Endothelial cell (in vitro differentiated cells): ENCODE measurements at places on chromosomes 1 and 21. TPM values are rescaled to one million over a fixed set of nuclear protein-coding genes. Genes with fewer than 3 reads are reported as not detected.

Gene RGS13
- total RNA-seq: not detected

- no peak for DNase-seq
Measured at GRCh38 chr1:201643835-201644104, 104.8 kb downstream of the NAV1 start.

DNA sequence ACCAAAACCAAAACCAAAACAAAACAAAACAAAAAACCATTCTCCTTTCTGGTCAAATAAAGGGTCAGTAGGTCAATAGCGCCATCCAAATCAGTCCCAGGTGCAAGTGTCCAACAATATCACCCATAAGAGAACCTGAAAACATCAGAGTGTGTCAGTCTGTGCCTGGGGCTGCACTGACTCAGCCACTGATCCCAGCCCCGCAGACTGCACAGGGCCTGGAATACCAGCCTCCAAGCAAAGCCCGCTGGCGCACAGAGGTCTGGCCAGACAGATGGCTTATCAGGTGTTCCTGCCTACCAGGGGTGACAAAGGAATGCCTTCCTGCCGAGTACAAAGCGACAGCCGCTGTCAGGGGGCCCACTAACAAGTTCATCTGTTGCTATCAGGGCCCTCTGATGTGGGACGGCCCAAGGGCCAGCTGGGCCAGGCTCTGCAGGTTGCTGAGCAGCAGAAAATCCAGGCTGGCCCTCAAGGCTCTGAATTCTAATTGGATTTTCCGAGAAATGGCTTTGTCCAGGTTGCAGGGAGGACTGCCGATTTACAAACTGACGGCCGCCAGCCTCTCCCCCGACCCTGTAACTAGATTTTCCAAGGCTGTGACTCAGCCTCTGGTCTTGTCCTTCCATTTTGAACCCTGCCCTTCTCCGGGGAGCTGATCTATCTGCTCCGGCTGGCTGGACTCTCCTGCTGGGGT is 13.7 kb upstream of the TMEM51 start:
- peak; percentile 72 for DNase-seq

DNA sequence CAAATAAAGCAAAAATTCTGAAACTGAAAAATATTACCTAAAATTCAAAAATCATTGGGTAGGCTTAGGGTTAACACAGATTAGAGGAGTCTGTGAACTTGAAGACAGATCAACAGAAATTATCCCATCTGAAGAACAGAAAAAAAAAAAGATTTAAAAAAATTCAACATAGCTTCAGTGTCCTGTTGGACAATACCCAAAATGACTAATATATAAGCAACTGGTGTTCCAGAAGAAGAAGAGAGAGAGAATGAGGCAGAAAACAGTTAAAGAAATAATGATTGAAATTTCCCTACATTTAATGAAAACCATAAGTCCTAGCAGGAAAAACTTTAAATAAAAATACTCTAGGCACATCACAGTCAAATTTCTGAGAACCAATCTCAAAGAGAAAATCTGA is 31.5 kb downstream of the TMCO1 start:
- DNase-seq: no peak

DNA sequence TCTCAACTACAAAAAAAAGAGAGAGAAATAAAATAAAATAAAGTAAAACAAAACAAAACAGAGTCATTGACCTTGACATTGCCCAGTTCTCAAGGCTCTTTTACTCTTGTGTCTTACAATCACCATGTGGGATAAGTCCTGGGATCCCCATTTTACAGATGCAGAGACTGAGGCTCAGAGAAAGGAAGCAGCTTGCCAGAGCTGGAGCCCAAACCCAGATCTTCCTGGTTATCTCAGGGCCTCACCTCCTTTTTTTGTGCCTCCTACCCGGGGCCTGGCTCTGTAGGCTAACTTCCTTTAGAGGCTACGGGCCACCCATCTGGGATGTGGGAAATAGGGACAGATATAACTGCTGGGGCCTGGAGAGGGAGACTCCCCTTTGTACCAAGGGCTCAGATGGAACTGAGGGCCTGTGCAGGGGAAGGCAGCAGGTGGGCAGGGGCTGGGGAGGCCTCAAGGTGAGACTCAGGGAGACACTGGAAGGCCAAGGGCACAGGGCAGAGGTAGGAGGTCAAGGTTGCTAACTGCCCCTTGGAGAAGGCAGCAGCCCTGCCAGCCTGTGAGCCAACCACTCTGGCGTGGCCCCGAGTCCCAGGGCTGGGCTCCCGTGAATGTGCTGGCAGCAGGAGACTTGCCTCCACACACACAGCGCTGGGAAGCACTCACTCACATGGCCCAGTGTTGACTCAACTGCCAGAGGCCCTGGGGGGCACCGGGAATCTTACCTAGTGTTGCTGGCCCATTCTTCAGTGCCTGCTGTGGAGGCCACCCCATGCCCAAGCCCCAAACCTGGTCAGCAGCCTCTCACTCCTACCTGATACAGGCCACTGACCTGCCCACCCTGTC is 6.5 kb upstream of the ECE1 start:
- no peak for DNase-seq

GRCh38 chr1:201715351-201715750 is 113.6 kb upstream of the IPO9 start:
- DNase-seq: no peak

- DNase-seq: no peak
Measured at GRCh38 chr1:209715314-209715713, 10.7 kb downstream of the HSD11B1 start.

DNA sequence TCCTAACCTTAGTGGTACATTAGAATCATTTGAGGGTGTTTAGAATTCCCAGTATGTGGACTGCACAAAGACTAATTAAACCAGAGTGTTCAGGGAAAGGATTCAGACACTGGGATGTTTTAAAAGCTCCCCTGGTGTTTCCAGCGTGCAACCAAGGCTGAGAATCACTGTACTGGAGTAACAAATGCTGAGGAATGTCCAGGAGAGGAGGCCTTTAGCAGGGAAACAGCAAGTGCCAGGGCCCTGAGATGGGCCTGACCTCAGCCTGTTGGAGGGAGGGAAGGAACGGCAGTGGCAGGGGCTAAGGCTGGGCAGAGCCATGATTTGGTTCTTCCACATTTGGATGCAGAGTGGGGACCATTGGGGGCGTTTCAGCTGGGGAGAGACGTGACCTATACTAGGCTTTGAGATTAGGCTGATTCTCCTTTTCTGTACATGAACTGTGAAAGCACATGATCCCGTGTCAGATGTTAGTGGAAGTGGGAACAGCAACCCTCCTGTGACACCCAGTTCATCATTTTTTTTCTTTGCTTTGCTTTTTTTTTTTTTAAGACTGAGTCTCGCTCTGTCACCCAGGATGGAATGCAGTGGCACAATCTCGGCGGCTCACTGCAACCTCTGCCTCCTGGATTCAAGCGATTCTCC is 49.3 kb downstream of the KANK4 start:
- no peak for DNase-seq

- no peak for DNase-seq
Measured at GRCh38 chr1:15353839-15354579, 55.7 kb upstream of the EFHD2 start.

Gene AP4B1
- 28.4 TPM for total RNA-seq

Gene PTPRC
- not detected for total RNA-seq

Gene FAM163A
- not detected for total RNA-seq

Gene MXRA8
- total RNA-seq: 0.64 TPM

Gene FCGR3A
- total RNA-seq: 4.0 TPM

Gene FMO3
- not detected for total RNA-seq

DNA sequence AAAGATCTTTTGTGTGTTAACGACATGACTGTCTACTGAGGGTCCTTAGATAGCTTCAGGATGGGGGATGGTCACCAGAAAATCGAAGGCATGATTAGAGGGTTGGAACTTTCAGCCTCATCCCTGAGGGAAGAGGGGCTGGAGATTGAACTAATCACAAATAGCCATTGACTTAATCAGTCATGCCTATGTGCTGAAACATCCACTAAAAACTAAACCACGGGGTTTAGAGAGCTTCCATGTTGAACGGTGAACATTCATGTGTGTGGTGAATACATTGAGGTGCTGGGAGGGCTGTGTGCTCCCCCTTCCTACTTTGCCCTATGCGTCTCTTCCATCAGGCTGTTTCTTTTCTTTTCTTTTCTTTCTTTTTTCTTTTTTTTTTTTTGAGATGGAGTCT is 17.0 kb downstream of the RBP7 start:
- DNase-seq: no peak

DNA sequence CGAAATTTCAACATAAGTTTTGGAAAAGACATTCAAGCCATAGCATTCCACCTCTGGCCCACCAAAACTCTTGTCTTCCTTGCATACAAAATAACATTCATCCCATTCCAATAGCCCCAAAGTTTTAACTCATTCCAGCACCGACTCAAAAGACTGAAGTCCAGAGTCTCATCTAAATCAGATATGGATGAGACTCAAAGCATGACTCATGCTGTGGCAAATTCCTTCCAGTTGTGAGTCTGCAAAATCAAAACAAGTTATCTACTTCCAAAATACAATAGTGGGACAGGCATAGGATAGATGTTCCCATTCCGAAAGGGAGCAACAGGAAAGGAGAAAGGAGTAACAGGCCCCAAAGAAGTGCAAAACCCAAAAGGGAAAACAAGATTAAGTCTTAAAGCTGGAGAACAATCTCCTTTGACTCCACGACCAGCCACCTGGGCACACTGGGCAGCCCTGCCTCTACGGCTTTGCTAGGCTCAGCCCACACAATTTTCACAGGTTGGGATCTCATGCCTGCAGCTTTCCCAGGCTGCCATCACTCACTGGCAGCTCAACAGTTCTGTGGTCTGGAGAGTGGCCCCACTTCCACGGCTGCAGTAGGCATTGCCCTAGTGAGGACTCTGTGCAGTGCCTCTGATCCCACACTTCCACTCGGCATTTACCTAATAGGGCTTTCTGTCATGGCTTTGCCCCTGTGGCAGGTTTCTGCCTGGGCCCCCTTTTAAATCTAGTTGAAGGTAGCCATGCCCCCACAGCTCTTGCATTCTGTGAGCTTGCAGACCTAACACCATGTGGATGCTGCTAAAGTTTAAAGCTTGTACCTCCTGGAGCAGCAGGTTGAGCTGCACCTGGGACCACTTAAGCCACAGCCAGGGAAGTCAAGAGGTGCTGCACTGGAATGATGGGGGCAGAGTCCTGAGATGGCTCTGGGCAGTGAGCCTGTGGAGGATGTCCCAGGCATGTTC is 51.0 kb downstream of the RUNX3 start:
- DNase-seq: no peak

Gene ACOT11
- 35.6 TPM for total RNA-seq

Gene CELSR2
- total RNA-seq: 1.6 TPM

DNA sequence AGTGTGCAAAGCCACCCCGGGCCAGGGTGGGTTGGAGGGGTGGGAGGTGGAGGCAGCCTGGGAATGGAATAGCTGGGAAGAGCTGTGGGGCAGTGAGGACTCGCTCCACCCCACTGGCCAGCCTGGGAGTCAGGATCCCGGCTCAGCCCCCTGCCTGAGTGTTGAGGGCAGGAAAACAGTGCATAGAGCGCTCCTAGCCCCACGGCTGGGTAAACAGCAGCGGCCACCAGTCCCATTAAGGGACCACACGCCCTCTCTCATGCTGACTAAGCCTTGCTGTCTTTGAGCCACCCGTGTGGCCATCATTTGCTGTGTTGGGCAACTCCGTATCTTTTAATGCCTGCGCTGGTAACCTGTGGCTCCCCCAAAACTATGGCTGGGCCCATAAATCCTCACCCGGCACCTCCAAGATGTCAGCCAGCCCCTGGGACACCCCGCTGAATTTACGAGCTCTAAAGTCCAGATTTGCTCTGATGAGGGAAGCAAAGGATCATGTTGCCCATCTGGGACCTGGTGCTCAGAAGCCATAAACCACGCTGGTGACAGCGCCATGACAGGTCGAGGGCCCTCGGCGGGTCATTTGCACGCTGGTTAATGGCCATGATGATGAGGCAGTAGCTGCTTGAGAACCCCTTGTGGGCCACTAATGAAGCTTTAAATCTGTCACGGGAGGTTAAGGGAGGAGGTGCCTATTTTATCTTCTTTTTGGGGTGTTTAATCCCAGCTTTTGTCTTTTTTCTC is 34.9 kb downstream of the SYF2 start:
- no peak for DNase-seq

DNA sequence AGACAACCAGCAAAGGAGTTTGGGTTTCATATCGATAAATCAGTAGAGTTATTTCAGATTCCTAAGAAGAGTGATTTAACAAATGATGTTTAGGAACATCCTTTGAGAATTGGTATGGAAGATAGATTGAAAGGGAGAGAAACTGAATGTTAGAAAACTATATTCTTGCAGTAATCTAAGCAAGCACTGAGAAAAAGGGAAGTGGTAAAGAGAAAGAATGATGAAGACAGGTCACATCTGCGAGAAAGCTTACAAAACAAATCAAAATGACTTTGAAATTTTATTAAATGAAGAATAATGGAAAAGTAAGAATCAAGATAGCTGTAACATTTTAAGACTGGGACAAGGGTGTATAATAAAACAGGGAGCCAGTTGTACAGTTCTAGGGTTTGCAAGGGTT is 177.0 kb downstream of the HS2ST1 start:
- DNase-seq: no peak

DNA sequence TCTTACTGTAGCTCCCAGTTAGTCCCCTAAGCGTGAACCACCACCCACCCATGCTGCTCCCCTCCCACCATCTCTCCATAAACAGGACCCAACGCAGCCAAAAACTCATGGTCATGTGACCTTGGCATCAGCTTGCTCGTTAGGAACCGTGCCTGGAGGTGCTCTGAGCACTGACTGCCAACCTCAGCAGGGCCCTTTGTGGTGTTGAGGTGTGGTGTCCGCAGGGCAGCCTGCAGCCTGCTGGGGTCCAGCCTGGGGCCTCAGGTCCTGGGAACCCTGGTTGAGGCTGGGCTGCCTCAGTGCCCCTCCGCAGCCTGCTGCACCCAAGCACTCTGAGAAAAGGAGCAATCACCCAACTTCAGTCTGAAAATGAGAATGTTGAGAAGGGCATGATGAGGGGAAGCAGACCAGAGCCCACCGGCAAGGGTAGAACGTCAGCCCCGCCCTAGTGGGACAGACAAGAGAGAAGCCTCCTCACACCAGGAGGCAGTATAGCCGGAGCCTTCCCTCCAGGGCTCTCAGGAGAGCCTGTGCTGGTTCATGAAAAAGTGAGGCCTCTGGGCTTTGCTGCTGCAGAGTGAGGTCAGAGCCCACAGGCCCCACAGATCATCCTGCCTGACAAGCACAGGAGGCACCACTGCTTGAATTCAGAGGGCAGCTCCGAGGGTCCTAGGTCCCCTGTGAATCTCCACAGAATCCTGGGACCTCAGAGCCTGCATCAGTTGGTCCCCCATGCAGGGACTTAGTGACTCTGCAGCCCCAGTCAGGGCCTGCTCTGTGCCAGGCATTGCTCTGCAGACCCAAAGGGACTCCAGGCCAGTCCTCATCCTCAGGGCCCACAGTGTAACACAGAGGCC is 4.9 kb upstream of the COL6A2 start:
- no peak for DNase-seq

Gene THEM5
- not detected for total RNA-seq

DNA sequence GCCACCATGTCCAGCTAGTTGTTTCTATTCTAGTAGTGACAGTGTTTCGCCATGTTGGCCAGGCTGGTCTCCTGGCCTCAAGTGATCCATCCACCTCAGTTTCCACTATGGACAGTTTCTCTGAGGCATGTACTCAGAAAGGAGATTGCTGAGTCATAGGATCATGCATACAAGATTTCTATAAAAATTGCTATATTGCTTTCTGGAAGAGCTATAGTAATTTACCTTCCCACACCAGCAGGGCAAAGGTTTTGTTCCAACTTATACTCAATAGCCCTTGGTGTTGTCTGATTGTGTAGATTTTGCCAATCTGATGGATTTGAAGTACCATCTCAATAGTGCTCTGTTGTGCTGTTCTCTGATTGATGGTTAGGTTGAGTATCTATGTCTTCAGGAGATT is 15.6 kb upstream of the ATP1A1 start:
- no peak for DNase-seq
